ENCODE measurements at places on chromosomes 2 and 18.
A peak's percentile ranks its signal among the peaks of the same experiment; 100 is the strongest.

DNA sequence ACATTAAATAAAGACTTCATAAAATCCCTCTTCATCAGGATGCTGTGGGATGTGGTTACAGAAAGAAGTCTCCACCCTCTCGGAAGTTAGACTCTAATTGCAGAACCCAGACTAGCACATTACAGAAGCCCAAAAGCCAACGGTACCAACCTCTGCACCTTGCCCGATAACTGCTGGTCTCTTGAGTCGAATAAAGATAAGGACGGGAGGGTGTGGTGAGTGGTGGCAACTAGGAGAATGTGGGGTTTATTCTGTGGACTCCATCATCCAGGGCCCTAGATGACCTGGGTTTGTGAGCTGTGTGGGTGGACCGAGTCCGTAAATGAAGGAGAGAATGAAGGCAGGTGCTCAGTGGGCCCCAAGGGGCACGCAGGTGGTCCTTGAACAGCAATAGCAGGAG lies 462.8 kb upstream of the ID2 start:
- no peak for DNase-seq

DNA sequence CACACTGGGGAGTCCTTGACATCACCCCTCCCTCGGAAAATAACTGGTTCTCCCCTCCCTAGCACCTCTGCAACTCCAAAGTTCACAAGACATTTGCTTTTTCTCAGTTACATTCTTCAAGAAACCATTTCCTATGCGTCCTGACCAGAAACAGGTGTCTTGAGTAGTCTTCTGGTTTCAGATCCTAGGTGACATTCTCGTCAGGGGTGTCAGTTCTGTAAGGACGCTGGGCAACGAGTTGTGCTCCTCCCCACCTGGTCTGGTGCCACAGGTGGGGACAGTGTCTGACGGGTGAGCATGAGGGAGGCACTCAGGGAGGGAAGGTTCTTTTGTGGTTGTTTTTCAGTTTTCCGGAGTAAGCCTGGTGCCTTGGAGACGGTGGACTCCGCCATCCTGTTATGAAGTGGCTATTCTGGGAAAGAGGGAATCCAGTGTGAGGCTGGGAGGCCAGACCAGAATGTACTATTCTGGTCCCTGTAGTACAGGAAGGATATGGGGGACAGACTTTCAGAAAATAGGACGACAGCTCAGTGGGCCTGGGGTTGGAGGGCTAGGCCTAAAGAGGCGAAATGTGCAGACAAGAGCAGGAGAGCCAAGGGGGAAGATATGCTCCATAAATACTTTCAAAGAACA lies 50.6 kb downstream of the EPAS1 start:
- DNase-seq: no peak

GRCh38 chr2:8058652-8059051 lies 623.2 kb upstream of the ID2 start:
- no peak for DNase-seq

DNA sequence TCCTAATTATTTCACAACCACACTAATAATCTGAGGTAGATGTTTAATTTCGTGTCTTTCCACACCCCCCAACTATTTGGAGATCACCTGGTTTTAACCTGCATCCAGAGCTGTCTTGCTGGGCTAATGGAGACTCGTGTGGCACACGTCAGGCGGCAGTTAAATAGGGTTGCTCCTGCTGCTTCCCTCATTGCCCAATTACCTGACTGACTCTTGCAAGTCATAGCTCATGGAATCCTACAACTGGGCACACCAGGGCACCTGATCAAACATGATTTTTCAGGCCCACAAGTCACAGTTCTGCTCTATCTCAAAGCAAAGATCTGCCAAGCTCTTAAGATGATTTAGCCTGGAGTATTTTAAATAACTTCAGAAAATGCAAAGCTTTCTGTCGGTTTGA lies 1430.4 kb upstream of the ACVR2A start:
- no peak for DNase-seq

- DNase-seq: no peak
Measured at GRCh38 chr2:82657106-82657505, 1802.0 kb downstream of the SUCLG1 start.

DNA sequence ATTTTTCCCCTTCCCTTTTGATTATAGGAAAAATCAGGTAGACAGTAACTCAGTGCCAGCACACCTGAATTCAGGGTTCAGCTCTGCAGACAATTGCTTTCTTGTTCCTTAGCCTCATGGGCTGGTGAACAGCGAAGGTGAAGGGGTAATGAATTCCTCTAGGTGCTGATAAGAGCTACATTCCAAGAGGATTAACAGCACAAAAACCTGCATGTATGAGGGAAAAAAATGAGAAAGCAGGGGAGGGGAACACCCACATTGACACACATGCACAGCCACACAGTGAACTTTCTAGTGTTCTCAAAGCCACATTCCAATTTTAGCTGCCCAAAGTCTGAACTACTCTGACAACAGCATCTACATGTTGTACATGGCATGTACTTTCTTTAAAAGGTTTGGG lies 46.1 kb downstream of the SPATS2L start:
- no peak for DNase-seq

GRCh38 chr2:53969968-53970723 lies 647 bp downstream of the PSME4 start:
- DNase-seq: peak; percentile 34

DNA sequence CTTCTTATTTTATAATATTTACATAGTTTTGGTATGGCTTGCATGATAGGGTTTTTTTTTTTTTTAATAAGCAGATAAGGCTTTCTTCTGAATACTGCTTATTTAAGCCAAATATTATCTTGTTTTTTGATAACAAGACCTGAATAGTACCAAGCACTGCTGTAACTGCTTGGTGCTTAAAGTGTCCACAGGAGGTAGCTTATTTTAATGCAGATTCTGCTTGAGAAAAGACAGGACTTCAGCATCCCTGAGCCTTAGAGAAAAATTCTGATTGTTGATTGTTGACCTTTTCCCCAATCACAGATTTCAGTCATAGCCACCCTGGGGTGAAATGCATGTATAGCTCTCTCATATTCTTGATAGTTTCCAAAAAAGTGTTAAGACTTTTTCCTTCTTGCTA lies 336.4 kb downstream of the CTNNA2 start:
- no peak for DNase-seq

GRCh38 chr2:206657087-206657486 lies 14.8 kb downstream of the FAM237A start:
- no peak for DNase-seq

DNA sequence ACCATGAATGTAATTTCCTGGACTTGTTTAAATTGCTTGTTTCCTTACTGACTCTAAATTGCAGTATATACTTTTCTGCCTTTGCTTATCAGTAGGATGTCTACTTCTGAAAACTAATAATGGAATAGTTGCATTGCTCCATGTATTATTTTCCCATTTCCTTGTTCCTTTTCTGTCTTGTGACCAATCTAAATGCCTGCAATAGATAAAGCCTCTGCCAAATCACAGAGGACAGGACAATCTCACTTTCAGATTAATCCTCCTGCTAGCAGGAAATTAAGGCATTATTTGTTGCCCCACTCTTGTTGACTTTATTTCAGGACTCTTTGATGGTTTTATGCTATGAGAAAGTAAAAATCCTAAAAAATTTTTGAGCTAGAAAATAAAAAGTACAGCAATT lies 4.7 kb upstream of the ESCO1 start:
- no peak for DNase-seq

DNA sequence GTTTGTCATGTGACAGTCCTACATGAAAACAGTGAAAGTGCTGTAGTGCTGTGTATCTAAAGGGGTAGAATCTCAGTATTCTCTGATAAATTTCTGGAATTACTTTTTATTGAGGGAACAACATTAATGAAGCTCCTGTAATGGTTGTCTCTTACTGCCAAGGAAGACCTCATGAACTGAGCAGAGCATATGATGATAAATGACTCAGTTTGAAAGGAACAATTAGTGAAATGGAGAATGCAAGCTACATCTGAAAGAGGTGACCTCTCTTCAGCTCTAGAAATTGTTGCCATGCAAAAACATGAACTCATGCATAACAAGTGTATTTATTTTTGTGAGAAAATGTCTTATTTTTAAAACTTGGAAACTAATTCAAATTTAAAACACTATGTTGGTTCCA lies 93.6 kb downstream of the SCN9A start:
- no peak for DNase-seq

GRCh38 chr2:187124529-187124928 lies 275.6 kb upstream of the ZSWIM2 start:
- DNase-seq: no peak

GRCh38 chr18:45227001-45227742 lies 388.1 kb upstream of the SLC14A2 start:
- DNase-seq: no peak

GRCh38 chr18:51933903-51934302 lies 406.1 kb upstream of the DCC start:
- no peak for DNase-seq

GRCh38 chr2:224847961-224848850 lies 132.0 kb upstream of the CCDC195 start:
- DNase-seq: no peak

DNA sequence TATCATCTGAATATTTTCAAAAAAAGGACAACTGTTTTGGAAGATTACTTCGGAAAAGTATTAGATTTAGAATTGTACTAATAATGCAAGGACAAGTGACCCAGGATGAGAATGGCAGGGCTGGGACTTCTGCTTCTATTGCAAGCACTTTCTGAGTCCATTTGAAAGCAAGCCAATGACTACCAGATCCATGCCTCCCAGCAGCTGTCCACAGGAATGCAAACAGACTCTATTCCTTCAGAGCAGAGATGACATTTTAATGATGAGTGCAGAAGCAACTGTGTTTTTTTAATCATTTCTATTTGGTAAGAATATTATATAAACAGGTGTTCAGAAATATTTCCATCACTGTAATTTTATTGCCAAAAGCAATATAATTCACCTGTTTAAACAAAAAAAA lies 456.7 kb downstream of the SOX11 start:
- no peak for DNase-seq

DNA sequence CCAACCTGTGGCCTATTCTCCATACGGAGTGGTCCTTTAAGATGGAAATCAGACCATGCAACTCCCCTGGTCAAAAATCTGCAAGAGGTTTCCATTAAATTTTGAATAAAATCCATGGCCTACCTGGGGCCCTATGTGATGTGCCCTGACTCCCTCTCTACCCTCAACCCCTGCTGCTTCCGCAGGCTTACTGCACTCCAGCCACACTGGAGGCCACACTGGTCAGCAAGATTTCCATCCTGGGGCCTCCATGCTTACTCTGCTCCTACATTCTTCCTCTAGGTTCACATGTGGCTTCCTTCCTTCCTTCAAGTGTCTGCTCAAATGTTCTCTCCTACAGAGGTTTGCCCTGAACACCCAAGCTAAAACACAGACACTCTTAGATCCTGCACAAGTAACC lies 40.6 kb downstream of the FARSB start:
- no peak for DNase-seq

DNA sequence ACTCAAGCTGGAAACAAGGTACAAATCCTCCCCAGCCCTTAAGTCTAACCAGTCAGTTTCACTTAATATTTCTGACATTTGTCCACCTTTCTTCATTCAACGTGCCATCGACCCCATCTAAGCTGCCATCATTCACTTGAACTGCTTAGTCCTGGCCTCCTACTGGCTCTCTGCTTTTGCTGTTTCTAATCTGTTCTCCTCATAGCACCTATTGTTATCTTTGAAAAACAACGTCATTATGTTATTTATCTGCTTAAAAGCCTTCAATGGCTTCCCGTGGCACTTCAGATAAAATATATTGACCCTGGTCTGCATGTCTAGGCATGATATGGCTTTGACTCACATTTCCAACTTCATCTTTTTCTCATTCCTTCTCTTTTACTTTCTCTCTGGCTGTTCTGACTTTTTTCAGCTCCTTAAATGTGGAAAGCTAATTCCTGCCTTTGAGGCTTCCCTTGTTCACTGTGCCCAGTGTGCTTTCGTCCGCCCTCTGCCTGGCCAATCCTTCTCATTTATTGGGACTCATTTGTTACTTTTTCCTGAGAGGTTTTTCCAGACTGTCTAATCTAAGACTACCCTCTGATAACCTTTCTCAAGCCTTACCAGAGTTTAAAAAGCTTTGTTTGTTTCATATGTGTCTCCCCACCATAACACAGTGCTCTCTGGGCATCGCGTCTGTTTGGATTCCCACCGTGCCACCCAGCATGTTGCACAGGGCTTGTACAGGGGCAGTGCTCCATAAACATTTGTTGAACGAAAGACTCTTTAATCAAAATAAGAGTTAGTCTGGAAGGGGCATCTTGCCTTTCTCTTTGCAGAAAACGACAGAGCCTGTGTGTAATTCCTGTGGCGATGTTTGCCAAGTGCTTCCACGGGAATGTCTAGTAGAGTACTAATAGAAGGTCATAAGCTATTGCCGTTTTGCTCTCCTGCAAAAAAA lies 183.9 kb downstream of the FMNL2 start:
- no peak for DNase-seq

- DNase-seq: no peak
Measured at GRCh38 chr2:164335128-164335527, 286.2 kb downstream of the GRB14 start.

- DNase-seq: no peak
Measured at GRCh38 chr2:200354833-200355751, 48.6 kb downstream of the SPATS2L start.

DNA sequence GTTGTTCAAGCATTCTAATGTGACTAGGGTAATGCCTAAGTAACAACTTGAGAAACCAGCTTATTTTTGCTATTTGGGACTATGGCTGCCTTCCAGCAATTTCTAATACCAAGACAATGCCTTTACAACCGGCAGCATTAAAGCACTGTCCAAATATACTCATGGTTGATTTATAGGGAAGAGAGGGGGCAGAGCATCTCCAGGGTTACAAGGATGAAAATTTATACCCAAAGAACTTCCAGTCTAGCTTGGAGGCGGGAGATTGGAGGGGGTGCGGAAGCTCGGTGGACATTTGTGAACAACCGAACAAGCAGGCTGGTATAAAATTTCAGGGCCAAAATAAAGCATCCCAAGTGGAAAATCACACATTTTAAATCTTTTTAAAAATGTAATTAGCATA lies 294.9 kb upstream of the STON1 start:
- no peak for DNase-seq

DNA sequence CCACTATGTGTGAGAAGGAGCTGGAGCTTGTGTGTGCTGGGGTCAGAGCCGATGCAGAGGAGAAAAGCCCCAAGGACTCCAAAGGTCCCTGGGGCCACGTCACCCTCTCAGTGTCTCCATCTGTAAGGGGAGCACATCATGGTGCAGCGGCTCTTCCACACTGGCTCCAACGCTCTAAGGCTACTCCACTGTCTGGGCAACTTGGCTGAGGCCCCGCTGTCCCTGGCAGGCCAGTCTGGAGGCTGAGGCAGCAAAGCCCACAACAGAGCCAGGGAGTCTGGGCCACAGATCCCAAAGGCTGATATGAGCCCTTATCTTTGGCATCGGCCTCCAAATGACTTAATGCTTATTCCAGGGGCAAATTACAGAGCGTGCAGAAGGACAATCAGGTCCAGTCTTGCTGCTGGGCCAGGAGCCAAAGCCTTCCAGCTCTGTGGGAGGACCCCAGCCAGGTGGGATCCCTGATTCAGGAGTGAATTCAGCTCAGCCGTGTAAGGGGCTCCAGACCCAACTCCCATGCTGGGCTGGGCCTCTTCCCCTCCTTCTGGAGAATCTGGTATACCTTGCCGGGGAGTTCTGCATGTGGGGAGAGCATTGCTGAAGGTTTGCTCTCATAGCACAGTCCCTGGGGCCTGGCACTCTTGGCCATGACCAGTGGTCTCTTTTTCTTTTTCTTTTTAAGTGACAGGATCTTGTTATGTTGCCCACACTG lies 1.8 kb upstream of the DUSP2 start:
- DNase-seq: no peak
